ENCODE measurements at places on chromosomes 2 and 18.

GRCh38 chr2:105748566-105748965 lies 3.9 kb downstream of the NCK2 start:
- DNase-seq = no peak

GRCh38 chr2:68367953-68368653 lies 3.0 kb downstream of the PLEK start:
- no peak for DNase-seq

DNA sequence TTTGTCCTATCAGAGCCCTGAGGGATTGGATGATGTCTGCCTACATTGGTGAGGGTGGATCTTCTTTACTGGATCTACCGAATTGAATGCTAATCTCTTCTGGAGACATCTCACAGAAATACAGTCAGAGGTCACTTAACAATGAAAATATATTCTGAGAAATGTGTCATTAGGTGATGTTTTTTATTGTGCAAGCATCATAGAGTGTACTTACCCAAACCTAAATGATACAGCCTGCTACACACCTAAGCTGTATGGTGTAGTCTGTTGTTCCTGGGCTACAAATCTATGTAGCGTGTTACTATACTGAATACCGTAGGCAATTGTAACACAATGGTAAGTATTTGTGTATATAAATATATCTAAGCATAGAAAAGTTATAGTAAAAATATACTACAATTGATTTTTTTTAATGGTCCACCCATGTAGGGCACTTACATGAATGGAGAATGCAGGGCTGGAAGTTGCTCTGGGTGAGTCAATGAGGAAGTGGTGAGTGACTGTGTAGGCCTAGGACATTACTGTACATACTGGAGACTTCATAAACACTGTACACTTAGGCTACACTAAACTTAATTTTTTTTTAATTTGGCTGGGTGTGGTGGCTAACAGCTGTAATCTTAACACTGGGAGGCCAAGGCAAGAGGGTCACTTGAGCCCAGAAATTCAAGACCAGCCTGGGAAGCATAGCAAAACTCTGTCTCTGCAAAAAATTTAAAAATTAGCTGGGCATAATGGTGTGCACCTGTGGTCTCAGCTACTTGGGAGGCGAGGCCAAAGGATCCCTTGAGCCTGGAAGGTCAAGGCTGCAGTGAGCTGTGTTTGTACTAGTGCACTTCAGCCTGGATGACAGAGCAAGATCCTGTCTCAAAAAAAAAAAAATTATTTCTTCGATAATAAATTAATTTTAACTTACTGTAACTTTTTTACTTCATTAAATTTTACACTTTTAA lies 226.3 kb upstream of the UBE2E3 start:
- no peak for DNase-seq

GRCh38 chr2:46849721-46850556 lies 65.7 kb downstream of the MCFD2 start:
- DNase-seq = no peak

DNA sequence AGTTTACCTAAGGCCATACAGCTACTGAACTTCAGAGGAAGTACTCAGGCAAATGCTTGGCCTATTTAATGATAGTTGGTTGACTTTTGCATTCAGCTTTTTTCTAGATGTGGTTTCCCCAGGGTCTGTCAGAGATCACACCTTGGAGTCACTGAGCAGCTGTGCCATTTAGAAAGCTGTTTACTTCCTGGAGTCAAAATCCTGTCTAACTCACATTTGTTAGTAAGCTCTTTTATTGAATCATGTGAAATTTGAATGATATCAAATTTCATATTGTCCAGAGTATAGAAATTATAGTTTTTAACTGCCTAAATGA lies 7.6 kb upstream of the TRIB2 start:
- DNase-seq = no peak

DNA sequence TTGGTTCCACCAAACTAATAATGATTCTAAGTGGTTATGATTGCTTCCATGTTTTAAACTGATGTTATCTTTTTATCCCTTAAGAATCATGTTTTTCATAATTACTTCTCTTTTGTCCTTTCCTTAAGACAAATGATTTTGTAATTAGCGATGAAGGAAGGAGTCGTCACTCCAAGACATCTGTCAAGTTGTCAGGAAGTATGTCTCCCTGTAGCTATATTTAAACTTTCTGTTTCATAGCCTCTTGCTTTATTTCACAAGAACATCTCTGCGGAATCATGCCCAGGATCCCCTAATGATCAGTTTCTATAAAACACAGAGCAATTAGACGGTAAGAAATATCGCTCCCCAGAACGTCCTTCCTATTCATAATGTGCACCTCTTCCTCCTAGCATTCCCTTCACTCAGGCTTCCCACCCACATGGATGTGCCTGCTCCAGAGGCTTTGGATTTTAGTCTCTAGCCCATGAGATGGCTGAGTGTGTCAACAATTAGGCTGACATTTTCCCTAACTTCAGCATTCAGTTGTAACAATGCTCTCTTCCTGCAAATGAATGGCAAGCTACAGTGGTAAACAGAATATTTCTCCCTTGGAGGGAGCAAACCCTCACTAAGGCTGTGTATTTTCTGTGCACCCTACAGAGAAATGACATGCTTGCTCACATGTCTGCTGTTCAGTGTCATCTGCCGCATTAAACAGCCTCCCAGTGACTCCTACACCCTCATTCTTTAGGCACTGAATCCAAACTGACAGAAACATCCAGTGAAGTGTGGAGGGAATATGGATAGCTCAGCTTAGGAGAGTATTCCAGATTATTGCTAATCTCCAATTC lies 879.6 kb upstream of the CELF4 start:
- no peak for DNase-seq
